Thoracic aorta (tissue), 2 donors: ENCODE measurements at places on chromosomes 2 and 18. TPM values are rescaled to one million over a fixed set of nuclear protein-coding genes. Genes with fewer than 3 reads are reported as not detected.

Gene AOX1
- 56.1 TPM for total RNA-seq

Gene B4GALT6
- 0.95 TPM for total RNA-seq

Gene LRATD1
- total RNA-seq = 4.1 TPM

Gene KIAA2012
- total RNA-seq = not detected

Gene HOXD4
- 9.3 TPM for total RNA-seq

Gene CPO
- total RNA-seq = 3.0 TPM

- no peak overlapping the region for H3K27ac ChIP-seq
- DNase-seq = no peak
- no peaks in the 10 kb centered on the region for H3K27me3 ChIP-seq
- H3K4me1 ChIP-seq = no peaks in the 10 kb centered on the region
- H3K36me3 ChIP-seq = no peaks in the 10 kb centered on the region
- H3K4me3 ChIP-seq = no peak overlapping the region
These were observed 146.7 kb upstream of the ACVR2A start for GRCh38 chr2:147698166-147698565.

DNA sequence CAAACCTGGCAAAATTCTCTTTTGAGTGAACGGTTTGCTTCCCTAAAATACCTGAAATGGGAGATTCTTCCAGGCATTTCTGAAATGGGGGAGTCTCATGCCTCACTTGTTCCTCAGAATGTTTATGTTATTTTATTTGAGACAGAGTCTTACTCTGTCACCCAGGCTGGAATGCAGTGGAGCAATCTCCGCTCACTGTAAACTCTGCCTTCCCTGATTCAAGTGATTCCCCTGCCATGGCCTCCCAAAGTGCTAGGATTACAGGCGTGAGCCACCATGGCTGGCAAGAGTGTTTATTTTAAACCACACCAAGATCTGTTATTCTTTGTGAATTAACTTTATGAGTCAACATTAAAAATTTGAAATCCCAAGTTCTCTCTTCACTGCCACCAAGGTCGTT, 6.4 kb upstream of the FHL2 start:
- no peak for DNase-seq
- peaks cover 35% of the 10 kb centered on the region for H3K4me1 ChIP-seq
- no peak overlapping the region for H3K27ac ChIP-seq
- no peak overlapping the region for H3K4me3 ChIP-seq
- H3K27me3 ChIP-seq = no peaks in the 10 kb centered on the region
- no peaks in the 10 kb centered on the region for H3K36me3 ChIP-seq

- H3K4me3 ChIP-seq = no peak overlapping the region
- DNase-seq = no peak
- H3K36me3 ChIP-seq = no peaks in the 10 kb centered on the region
These were observed 65.0 kb downstream of the SH3RF3 start for GRCh38 chr2:109193807-109194619.

GRCh38 chr2:239688122-239688681, 287.4 kb upstream of the HDAC4 start:
- no peak for DNase-seq
- no peak overlapping the region for H3K4me3 ChIP-seq
- H3K4me1 ChIP-seq = no peaks in the 10 kb centered on the region
- no peaks in the 10 kb centered on the region for H3K27me3 ChIP-seq

GRCh38 chr2:173963323-173963816, 1.8 kb downstream of the SP3 start:
- peak overlapping the region; percentile 100 for H3K27ac ChIP-seq
- DNase-seq = no peak
- H3K4me3 ChIP-seq = peak overlapping the region; percentile 99
- H3K4me1 ChIP-seq = peaks cover 35% of the 10 kb centered on the region

- no peaks in the 10 kb centered on the region for H3K27me3 ChIP-seq
- H3K4me3 ChIP-seq = no peak overlapping the region
- DNase-seq = no peak
- H3K36me3 ChIP-seq = no peaks in the 10 kb centered on the region
- H3K27ac ChIP-seq = no peak overlapping the region
These were observed 60.9 kb downstream of the EDAR start for GRCh38 chr2:108927936-108928659.

- no peaks in the 10 kb centered on the region for H3K36me3 ChIP-seq
- no peak overlapping the region for H3K27ac ChIP-seq
- H3K4me3 ChIP-seq = no peak overlapping the region
- DNase-seq = no peak
- no peaks in the 10 kb centered on the region for H3K27me3 ChIP-seq
- H3K4me1 ChIP-seq = no peaks in the 10 kb centered on the region
These were observed 10.4 kb downstream of the HRH4 start for GRCh38 chr18:24470805-24471204.

GRCh38 chr18:25557011-25557410, 205.0 kb upstream of the ZNF521 start:
- DNase-seq = no peak
- H3K36me3 ChIP-seq = no peaks in the 10 kb centered on the region
- H3K4me3 ChIP-seq = no peak overlapping the region
- H3K4me1 ChIP-seq = no peaks in the 10 kb centered on the region

DNA sequence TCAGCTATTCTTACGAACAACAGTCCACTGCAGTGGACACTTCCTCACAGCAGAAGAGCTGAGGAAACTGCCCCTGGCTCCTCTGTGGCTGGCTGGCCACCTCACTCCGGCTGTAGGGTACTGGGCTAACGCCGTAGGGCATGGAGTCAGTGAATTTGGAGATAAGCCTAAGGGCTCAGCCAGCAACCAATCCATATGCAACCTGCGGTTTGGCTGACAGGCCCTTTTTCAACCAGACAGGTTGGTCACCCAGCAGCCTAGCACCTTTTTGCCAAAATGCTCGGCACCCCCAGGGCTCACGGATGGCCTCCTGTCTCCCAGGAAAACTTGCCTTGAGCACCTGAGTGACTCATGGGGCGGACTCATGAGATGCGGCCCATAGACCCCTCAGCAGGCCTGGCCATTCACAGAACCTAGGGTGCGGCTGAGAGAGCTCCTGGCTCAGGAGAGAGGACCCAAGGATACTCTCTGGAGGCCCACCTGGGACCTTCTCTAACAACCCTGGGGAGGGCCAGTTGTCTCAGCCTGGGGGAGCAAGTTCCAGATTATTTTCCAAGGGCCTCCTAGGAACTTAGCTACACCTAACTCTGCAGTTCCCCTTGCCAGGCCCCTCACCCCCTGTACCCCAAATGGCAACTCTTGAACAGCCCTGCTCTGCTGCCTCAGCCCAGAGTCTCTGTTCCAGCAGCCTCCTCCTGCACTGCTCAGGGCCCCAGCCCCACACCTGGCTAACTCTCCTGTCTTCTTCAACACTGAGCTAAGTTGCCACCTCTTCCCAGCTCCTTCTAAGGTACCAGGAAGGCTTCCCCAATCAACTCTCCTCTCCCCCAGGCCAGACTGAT, 252.1 kb downstream of the CYP26B1 start:
- no peaks in the 10 kb centered on the region for H3K27me3 ChIP-seq
- H3K4me1 ChIP-seq = no peaks in the 10 kb centered on the region
- DNase-seq = no peak
- H3K27ac ChIP-seq = no peak overlapping the region
- H3K4me3 ChIP-seq = no peak overlapping the region

GRCh38 chr18:26700728-26701127, 152.4 kb upstream of the KCTD1 start:
- H3K27me3 ChIP-seq = no peaks in the 10 kb centered on the region
- DNase-seq = no peak
- no peak overlapping the region for H3K4me3 ChIP-seq
- H3K27ac ChIP-seq = no peak overlapping the region
- no peaks in the 10 kb centered on the region for H3K4me1 ChIP-seq

GRCh38 chr2:158688721-158689120, 106.4 kb upstream of the DAPL1 start:
- no peak overlapping the region for H3K4me3 ChIP-seq
- no peaks in the 10 kb centered on the region for H3K4me1 ChIP-seq
- no peaks in the 10 kb centered on the region for H3K36me3 ChIP-seq
- H3K27ac ChIP-seq = no peak overlapping the region
- DNase-seq = no peak

GRCh38 chr2:109387221-109387735, 226.5 kb downstream of the SEPTIN10 start:
- peaks cover 29% of the 10 kb centered on the region for H3K4me1 ChIP-seq
- DNase-seq = no peak
- H3K4me3 ChIP-seq = no peak overlapping the region
- H3K27ac ChIP-seq = no peak overlapping the region
- H3K27me3 ChIP-seq = no peaks in the 10 kb centered on the region

- H3K4me3 ChIP-seq = no peak overlapping the region
- H3K4me1 ChIP-seq = peaks cover 34% of the 10 kb centered on the region
- no peak overlapping the region for H3K27ac ChIP-seq
- H3K36me3 ChIP-seq = no peaks in the 10 kb centered on the region
These were observed 48.8 kb downstream of the ASAP2 start for GRCh38 chr2:9255416-9255815.
